ENCODE measurements at places on chromosomes 6 and 20.

DNA sequence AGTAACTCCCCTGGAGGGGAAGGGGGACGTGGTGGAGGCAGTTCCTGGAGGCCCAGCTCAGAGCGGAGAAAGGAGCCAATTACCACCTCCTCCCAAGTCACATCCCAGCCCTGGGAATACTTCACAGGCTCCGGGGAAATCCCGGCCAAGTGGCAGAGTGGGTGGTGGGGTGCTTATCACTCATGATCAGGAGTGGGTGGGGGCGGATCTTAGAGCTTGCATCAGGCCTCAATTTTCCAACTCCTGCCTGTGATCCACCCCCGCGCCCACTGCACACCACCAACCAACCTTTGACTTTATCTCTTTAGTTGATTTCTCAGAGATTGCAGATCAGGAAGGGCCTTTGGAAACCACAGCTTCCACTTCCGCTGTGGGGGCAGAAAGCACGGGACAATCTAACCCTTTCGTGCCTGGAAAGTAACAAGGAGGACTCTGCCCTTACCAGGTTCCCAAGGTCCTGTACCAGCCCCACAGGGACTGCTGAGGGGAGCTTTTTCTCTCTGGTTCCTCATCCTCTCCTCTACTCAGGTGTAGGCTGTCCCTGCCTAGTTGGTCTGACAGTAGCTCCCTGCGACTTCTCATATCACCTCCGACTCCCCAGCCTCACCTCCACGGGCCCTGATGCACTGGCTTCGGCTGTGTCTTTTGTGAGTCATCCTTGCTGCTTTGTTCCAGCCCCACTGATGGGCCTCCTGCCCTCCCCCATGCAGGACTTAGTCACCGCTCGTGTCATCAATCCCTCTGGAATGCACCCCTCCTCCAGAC is 24.9 kb upstream of the IER3 start:
- DNase-seq, result peak; percentile 60

- no peak for DNase-seq
These were observed 2.9 kb upstream of the SNRPB start for GRCh38 chr20:2473516-2473915.

DNA sequence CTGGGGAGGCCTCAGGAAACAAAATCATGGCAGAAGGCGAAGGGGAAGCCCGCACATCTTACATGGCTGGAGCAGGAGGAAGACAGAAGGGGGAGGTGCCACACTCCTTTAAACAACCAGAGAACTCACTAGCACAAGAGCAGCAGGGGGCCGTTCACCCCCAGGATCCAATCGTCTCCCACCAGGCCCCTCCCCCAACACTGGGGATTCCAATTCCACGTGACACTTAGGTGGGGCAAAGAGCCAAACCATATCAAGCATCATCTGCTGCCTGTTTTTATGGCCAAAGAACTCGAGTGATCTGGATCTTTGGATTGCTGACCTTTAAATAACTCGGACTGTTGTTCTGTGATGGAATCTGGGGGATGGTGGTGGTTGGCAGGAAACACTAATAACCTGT is 28.0 kb downstream of the PNLDC1 start:
- no peak for DNase-seq

DNA sequence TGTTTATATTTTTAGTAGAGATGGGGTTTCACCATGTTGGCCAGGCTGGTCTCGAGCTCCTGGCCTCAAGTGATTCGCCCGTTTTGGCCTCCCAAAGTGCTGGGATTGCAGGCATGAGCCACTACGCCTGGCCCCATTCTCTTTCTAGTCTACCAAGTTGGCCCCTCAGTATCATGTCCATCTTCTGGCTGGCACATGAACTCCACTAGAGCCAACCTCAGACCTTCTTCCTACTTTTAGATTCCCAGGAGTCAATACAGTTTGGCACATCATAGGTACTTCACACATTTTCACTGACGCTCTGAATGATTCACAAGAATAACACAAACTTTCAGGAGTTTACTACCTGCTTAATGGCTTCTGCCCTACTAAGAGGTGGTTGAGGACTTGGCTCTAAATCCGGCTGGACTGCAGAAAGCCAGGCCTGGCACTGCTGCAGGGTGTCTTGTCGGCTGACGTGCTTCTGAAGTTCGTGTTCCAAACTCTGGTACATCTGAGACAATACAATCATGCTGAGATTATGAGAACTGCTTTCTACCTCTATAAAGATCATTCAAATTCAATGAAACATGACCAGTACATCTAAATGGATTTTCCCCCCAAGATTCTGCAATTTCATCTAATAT is 293.3 kb downstream of the SYNE1 start:
- no peak for DNase-seq

- DNase-seq, result no peak
These were observed 33.0 kb downstream of the RRBP1 start for GRCh38 chr20:17648791-17649730.

- no peak for DNase-seq
These were observed 240.0 kb downstream of the HDGFL1 start for GRCh38 chr6:22809370-22809769.

DNA sequence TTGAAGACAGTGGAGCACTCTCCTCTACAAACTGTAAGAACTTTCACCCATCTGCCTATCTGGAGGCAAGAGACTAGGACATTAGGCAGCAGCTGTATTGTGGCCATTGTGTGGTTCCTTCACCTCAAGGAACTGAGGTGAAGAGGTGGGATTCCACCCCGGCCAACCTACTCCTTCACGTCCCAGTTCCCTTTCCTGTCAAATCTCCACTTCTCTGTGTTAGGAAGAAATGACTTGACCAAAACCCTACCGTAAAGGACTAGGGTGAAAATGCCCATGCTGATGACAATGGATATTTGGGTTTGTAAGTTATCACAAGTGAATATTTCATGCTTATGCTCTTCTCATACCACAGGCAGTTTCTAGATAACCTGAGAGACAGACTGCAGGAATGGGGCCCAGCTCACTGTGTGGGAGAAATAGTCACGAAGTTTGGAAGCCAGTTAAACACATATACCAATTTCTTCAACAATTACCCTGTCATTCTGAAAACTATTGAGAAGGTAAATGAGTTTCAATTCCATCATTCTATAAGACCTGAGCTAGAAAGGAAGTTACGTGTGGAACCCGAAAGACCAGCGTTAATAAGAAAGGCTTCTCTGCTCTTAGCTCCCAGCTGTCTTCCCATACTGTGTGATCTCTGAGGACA is 86.6 kb downstream of the ECT2L start:
- no peak for DNase-seq

GRCh38 chr20:57025666-57026224 is 240.7 kb downstream of the BMP7 start:
- DNase-seq, result no peak

- DNase-seq, result no peak
These were observed 228.3 kb upstream of the ECI2 start for GRCh38 chr6:4363656-4364055.

GRCh38 chr6:159762681-159763293 is 942 bp downstream of the ACAT2 start:
- no peak for DNase-seq

DNA sequence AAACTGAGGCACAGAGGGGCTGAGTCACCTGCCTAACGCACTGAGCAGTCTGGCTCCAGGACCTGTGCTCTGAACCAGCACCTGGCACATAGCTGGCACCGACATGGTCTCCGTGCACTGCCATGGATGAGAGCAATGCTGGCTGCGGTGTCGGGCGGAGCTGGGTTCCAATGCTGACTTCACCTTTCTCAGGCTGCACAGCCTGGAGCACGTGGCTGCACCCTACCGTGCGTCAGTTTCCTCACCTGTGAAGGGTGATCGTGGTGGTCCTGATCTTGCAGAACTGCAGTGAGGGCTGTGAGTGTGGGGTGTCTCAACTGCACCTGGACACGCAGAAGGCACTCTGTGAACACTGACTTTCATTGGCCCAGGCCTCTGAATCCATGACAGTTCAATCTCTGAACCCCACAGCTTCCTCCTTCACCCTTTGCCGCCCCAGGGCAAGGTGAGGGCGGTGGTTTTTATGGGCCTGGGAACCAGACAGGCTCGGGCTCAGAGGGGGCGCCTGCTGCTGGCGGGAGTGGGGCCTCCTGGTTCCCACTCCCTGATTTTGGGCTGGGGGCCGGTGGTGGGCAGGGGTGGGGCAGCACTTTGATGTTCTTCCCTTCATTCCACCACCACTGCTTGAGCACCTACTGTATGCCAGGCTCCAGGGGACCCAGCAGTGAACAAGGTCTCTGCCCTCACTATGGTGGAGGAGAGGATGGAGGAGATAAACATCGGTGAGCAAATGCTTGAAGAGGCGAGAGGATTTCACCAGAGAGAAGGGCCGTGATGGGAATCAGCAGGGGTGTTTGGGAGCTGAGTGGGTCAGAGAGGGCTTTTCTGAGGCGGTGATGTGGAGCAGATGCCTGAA is 102.9 kb downstream of the CEBPB start:
- DNase-seq, result no peak

- DNase-seq, result no peak
These were observed 166.1 kb downstream of the CD83 start for GRCh38 chr6:14283600-14284235.

GRCh38 chr20:1926237-1926636 is 31.0 kb downstream of the SIRPA start:
- DNase-seq, result no peak

DNA sequence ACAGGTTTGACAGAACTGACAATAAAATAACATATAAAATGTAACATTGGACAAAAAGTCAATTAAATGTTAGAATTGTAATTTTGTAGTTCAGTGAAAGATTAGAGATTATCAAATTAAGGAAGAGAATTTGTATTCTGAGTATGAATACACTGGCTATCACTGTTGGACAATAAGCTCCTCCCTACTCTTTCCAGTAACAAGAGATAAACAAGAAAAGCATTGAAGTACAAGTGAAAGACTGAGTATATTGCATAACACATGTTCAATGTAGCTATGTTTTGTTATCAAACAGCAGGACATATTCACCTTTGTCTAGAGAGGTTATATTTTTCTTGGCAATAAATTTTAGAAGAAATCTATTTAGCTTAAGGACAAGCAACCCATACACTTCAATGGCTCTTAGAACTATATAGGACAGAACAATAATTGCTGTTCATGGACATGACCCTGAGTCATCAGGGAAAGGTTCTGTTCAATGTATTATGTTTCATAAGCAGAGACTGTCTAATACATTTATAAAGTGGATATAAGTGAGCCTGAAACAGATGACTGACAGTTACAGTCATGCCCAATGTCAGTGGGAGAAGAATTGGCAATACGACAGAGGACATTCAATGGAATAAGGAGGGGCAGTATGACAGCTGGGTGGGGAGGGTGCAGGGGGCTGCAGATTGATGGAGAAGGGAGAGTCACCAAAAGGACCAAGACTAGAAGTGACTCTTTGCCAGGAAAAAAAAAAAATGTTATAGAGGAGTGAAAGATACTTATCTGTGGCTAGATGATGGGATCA is 520.4 kb downstream of the FRK start:
- no peak for DNase-seq

DNA sequence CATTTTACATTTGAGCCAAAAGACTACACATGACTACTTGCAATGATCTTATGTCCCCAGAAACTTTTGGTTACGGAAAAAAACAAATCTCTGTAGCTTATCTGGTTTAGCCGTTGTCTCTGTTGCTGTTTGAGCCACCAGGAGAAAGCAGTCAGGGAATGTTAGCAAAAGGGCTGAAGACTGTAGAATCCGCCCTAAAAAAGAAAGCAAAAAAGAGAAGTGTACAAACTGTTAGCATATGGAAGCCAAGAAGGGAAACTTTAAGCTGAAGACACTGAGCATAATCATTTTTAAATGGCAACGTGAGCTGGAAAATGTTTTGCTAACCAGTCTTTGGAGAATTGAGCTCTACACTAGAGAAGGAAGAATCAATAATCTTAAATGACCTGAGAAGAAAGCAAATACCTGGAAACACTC is 69.9 kb upstream of the MYLIP start:
- DNase-seq, result no peak
